Endothelial cell (in vitro differentiated cells): ENCODE measurements at places on chromosomes 2 and 18. TPM values are rescaled to one million over a fixed set of nuclear protein-coding genes. Genes with fewer than 3 reads are reported as not detected.

The ONECUT2 gene
- 1.1 TPM for total RNA-seq

The TEKT4 gene
- total RNA-seq, result not detected

The LRP2 gene
- 0.23 TPM for total RNA-seq

The GPR35 gene
- 0.77 TPM for total RNA-seq

DNA sequence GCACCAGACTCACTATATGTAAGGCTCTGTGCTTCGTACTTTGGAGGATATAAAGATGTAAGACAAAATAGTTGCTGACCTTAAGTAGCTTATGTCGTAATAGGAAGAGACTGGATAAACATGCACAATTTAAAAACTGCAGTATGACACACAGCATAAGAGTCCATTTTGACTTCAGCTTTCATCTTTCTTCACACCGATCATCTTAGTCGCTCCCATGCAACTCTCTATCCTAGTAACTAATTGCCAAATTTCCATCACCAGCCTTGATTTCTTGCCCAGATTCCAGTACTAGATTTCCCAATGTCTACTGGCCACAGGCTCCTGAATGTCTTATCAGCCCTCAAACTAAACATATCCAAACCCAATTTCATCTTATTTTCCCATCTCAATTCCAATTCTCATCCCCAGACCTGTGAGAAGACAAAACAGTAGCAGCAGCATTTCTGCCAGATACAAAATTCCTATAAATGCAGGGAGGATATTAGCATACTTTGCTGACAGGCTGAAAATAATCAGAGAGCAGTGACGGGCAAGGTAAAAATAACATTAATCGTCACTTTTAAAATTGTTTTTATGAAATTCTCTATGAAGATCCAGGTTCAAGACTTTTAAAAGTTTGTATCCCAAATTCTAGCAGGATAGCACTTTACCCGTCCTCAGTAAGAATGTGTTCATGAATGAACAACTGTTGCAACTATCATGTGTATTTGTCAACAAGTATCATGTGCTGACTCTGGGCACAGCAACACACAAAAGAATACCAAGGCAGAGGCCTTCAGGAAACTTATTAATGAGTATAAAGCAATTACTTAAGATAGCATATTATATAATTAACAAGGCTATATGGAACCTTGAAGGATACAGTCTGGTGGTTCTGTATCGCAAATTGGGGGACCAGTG is 42.2 kb downstream of the KIDINS220 start:
- DNase-seq, result no peak

GRCh38 chr18:41038071-41038470 is 917.0 kb upstream of the PIK3C3 start:
- no peak for DNase-seq

DNA sequence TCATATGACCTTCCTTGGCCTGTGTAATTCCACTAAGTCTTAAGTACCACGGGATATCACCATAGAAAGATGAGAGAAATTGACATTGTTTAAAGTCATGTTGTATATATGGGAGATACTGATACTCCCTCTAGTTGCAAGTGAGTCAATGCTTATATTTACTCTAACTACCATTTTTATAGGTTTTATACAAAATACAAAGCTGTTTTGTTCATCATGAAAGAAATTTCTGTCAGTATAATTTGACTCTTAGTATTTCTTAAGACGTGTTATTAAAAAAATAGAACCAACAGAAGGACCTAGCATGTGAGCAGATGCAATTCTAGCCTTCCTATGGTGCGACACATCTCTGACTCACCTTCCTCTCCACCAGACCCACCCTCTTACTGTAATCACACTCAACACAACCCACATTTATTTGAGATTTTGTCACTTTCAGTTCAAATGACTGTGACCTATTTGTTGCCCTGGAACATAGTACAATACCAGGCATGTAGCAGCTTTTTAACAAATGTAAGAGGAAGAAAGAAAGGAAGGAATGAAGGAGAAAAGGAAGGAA is 453.1 kb downstream of the CMPK2 start:
- no peak for DNase-seq
